ENCODE measurements at places on chromosomes 7 and 10. TPM values are rescaled to one million over a fixed set of nuclear protein-coding genes. Genes with fewer than 3 reads are reported as not detected.

Gene FFAR4
- polyA plus RNA-seq, result not detected

Gene ELAPOR2
- 3.4 TPM for polyA plus RNA-seq

Gene H2BK1
- not detected for polyA plus RNA-seq

Gene MYH16
- not detected for polyA plus RNA-seq

DNA sequence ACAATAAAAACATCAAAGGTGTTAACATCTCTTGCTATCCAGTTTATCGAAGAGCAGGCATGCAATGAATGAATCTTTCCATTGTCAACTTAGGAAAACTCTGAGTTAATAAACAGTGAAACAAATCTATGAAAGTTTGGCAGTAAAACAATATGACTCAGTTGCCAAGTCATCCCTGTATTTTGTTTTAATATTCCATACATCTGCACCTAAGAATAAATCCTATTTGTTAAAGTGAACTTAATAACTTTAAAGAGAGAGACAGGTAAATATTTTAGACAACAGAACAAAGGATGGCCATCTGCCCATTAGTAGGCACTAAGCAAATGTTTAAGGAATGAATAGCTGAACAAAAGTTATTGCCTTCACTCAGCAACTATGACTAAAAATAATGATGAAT is 700.5 kb upstream of the CELF2 start:
- no peak for DNase-seq

DNA sequence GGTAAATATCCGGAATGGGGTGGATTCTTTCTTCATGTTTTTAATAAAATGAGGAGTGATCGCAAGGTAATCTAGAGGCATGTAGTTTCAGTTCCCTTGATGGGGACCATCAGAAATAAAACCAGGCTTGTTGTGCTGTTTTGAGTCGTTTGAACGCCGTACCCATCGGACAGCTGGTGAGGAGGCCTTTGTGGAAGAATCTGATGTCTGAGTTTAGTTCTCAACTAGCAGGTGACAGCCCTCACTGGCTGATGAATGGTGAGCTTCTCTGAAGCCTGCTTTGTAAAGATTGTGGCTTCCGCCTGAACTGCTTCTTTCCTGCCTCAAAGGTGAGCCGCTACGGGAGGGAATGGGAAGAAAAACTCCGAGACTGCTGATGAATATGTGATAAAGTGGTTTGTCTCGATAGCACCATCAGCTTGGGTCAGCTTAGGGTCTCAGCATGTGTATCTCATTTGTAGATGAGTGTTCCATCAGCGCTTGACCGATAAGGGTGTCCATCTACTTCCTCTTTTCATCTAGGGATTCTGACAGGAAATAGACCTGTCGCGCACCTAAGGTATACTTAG is 977 bp downstream of the TMEM248 start:
- DNase-seq, result no peak

DNA sequence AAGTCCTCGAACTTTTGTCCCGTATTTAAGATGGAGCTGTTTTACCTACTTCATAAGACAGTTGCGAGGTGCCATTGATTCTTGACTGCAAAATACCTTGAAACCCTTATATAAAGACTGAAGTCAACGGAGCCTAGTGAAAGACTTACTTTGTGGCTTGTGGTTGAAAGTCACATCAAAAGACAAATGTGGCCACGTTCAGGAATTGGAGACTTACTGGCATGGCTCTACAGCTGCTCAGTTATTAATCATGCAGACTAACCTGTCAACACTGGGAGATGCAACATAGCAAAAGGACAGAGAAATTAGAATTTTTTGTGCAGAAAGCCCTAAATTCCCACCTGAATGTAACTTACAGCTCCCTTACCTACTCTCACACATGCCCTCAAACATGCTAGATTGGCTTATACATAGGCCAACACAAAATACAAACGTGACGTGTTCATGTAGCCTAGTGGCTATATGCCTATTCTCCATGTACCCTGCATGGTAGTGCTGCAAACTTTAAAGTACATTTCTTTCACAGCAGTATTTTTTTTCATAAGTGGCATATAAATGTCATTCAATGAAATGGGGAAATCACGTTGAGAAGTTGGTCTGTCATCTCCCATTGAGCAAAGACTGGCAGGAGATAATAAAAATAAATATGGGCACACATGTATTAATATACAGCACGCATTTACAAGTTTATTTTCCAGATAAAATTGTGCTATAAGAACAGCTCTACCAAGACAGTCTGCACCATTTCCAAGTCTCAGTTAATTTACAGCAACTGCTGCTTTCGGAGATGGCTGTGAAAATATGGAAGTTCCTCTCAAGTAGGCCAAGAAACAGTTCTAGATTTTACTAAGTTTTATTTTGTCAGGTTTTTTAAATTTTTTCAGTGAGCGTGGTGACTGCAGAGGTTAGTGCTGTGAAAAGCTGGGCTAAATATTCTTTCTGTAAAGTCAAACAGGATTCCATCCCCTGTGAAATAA is 170.4 kb upstream of the C7orf33 start:
- no peak for DNase-seq

GRCh38 chr10:49138361-49138891 is 4.6 kb upstream of the FAM170B start:
- no peak for DNase-seq

DNA sequence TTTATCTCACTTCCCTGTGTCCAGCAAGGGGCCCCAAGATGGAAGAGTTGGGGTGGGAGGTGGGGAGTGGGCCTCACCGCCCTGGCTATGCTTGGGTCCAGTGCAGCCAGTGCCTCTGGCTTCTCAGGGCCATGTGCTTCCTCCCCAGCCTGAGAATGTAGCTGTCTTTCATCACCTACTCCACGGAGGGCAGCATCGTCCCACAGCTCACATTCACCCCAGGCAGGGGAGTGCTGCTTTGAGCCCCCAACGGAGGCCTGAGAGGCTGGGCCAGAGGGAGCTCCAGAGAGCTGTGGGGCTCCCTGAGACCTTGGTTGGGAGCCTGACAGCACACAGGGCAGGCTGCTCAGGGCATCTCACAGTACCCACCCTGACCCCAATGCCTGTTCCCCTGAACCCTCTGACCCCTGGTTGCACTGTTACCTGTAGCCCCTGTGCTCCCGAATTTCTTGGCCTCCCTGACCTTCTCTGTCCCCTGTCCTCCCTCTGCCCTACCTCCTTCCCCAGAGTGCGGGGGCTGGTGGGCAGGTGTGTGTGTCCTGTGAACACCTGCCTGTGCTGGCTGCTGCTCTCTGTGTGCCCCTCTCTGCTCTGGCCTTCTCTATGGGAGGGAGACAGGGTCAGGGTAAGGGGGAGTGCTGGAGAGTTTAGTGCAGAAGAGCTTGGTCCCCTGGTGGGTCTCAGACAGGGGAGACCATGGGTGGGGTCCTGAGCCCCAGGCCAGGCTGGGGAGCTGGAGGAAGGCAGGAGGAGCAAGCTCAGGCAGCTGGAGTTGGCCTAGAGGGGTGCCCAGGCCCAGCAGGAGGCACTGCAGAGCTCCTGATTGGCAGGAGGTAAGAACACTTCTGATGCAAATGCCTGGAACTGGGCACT is 19.6 kb upstream of the ZNF488 start:
- no peak for DNase-seq

- DNase-seq, result no peak
Observed at GRCh38 chr10:43576580-43576979, 2.2 kb upstream of the ZNF239 start.

- DNase-seq, result no peak
Observed at GRCh38 chr10:100345570-100346330, 1.3 kb upstream of the SCD start.

DNA sequence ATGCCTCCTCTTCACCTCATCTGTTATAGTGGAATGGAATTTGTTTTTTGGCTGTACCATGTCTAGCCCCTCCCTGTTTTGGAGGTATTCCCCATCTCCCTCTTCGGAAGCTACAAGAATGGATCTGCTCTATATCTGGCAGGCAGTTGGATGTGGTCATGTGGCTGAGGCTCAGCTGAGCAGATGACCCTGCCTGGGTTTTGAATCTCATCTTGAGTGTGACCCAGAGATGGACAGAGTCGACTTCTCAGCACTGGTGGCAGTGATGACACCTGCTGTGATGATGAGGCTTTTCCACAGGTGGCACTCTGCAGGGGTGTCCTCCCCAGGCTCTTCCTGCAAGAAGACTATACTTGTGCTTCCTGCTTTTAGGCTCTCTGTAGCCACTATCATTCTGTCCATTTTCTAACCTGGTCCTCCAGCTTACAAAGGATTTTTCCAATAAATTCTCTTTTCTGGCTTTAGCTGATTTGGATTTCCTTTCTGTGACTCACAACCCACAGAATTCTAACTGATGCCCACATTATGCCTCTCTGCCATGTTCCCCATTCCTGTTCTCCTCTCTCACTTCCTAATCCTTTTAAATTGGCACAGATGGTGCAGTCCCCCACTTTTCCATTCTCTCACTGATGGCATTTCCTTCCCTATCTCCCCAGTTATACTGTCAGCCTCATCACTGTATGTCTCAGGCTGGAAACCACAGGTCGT is 7.5 kb upstream of the ARHGAP22 start:
- no peak for DNase-seq

DNA sequence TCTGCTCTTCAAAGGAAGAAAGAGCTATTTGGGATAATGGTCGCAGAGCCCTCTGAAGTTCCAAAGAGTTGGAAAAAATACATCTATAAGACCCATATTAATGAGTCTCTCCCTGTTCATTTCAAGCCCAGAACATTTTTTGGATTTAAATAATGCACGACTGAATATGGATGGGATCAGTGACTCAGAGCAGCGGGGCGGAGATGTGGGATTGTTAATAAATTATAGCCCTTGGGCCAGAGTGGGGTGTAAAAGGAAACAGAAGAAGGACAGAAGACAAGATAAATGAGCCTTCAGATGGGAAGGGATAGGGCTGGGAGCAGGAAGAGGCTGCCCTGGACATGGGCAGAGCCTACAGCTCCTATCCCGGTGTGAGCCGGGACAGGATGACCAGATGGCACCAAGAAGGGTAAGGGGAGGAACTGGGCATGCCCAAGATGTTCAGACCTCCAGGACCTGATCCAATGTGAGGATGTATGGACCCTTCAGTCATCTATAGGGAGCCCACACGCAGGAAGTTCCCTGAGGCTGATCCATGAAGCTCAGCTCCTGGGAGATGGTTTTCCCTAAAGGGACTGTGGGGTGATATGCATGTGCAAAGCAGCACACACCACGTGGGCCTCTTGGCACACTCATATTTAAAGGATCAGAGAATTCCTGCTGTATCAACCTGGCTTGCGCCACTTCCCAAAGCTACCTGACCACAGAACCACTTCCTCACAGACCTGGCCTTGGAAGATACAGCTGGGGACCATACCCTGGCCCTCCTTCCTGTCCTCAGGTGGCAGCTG is 96.1 kb upstream of the PLXNA4 start:
- DNase-seq, result no peak

Data from AG04450 (cell line).